ENCODE measurements at places on chromosomes 5 and 9.

GRCh38 chr9:111236332-111236731, 93.7 kb downstream of the OR2K2 start:
- DNase-seq, result no peak

DNA sequence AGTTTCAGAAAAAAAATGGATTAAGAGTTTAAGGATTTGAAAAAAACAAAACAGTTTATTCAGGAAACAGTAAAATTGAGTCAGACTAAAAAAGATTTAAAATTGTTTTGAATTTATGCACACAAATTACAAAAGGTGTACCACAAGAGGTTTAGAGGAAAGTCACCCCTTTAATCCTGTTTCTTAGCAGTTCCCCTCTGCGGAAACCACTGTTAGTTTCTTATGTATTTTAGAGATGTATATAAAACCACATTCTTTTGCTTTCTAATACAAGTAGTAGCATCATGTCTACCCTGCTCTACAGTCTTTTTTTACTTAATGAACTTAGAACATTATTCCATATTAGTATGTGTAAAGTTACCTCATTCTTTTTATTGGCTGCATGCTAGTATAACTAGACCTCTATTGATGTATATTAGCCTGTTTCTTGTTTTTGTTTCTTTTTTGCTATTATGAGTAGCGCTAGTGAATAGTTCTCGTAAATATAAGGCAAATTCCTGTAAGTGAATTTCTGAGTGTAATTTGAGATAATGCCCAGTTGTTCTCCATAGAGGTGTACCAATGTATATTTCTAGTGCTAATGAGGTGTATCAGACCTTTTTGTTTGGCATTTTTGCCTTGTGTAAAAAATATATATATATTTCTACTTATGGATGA, 20.0 kb downstream of the GPBP1 start:
- DNase-seq, result no peak

DNA sequence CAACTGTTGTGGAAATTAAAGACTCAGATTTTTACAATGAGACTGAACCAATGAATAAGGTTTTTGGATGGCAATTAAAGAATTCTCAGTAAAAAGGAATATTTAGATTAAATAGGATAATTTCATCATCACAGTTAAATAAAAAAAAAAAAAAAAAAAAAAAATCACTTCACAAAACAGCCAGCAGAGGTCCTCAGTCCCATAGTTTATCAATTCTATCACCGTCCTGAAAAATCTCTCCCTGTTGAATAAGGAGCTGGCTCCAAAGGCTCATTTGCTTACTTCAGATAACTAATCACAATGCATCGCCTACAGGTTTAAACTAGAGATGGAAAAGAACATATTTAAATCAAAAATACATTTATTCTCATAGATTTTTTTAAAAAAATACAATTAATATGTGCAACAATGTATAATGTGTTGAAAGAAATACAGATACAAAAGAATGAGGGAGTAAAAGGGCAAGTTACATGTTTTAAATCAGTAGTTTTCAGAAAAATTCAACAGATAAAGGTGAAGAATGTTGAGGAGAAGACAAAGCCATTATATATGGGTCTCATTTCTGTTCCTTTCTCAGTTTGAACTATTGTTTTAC, 175.8 kb upstream of the CHD1 start:
- DNase-seq, result no peak

GRCh38 chr9:125646621-125647100, 60.3 kb downstream of the MAPKAP1 start:
- DNase-seq, result no peak

- no peak for DNase-seq
Observed at GRCh38 chr5:179867079-179867465, 8.5 kb upstream of the MRNIP start.

- DNase-seq, result no peak
Observed at GRCh38 chr5:95825495-95825894, 3.0 kb upstream of the GLRX start.

- DNase-seq, result no peak
Observed at GRCh38 chr5:69078921-69079540, 14.8 kb upstream of the SLC30A5 start.

DNA sequence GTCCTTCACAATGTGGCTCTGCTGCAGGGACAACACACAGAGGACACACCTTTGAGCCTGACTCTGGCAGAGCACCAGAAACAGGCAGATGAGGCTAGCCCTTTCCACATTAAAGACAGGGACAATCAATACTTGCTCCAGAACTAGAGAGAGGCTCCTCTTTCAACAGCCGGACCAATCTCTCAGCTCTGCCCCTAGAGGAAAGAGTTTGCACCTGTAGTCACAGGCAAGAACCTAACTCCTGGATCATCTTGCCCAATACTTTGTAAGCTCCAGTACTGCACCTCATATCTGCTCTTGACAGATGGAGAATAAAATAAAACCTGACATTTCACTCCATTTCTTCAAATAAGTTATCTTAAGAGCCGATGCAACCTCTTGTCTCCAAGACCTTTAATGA, 52.1 kb downstream of the EPB41L4A start:
- DNase-seq, result no peak

GRCh38 chr5:179606910-179607159, 16.6 kb downstream of the HNRNPH1 start:
- no peak for DNase-seq

- no peak for DNase-seq
Observed at GRCh38 chr9:13865869-13866268, 448.1 kb downstream of the NFIB start.

GRCh38 chr5:74131250-74131649, 505.3 kb downstream of the ARHGEF28 start:
- no peak for DNase-seq

All from stimulated activated CD4-positive, alpha-beta T cell treated with anti-CD3 and anti-CD28 coated beads, Interleukin-15, amount 100 ng/mL, for 1 hour (primary cell).